T-helper 22 cell (primary cell): ENCODE measurements at places on chromosomes 7 and 10.

DNA sequence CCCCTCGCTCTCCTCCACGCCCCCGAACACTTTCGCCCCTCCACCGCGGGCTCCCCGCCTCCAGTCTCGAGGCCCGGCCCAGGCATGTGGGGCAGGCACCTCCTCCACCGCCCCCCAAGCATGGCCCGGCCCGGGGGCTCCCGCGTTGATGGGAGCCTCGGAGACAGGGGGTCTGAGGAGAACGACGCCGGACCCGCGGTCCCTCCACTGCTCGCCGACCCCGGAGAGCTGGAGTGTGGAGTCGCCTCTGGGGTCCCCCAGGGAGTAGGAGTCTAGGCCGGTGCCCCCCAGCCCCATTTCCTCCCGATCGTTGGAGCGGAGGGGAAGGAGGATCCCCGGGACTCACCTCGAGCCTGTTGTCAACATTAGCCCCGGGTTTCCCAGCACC lies 206 bp downstream of the UPF2 start:
- DNase-seq: peak; percentile 43

DNA sequence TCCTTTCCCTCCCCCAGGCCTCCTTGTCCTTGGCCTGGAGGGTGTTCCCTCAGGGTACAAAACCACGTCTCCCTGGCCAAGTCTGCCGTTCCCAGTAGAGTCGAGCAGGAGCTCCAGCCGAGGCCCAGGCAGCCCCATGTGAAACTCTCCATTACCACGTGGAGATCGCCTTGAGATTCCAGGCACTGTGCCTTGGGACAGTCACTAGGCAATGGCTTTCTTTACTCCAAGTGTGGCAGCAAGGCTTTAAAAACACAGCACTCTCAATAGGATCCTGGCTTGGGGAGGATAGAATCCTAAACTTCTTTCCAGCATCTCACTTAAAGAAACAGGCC lies 57.5 kb downstream of the PLXNA4 start:
- DNase-seq: no peak

GRCh38 chr7:105210721-105211205 lies 178.0 kb downstream of the SRPK2 start:
- no peak for DNase-seq

- no peak for DNase-seq
Measured at GRCh38 chr10:103188853-103189252, 4.2 kb downstream of the NT5C2 start.

GRCh38 chr10:129035052-129035827 lies 431.8 kb upstream of the MGMT start:
- DNase-seq: peak; percentile 7

DNA sequence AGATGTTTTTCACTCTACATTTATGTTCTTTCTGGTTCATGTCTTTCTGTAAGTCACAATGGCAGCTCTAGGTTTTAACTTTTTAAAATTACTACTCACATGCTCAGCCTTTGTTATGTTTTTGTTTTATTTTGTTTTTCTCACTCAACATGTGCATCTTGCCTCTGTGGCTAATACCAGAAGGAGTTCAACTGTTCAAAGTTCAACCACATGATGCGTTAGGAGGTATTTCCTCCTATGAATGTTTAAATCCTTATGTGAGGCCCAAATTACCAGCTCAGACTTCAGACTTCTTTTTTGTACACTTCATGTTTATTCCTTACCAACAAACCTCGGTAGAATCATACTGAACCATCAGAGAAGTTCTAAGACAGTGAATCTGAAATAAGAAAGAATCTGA lies 151.6 kb downstream of the MALRD1 start:
- no peak for DNase-seq

DNA sequence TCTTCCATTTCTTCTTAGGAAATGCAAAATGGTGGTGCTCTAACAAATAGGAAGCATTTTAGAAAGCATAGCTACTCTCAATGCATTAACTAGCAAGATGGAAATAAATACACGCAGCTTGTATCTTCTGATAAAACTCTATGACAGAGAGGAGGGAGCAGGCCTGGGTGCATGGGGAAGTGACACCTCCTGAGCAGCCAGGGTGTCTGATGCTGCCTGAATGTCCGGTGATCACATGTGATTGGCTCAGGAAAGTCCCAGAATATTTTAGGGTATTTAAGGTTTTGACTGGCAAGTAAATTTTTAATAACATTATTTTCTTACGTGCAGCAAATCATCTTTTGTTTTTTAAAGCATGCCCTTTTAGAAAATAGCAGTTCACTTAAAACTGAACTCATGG lies 261.0 kb upstream of the KLF6 start:
- DNase-seq: no peak

GRCh38 chr10:121540732-121541395 lies 57.4 kb downstream of the FGFR2 start:
- no peak for DNase-seq

GRCh38 chr7:66751945-66752344 lies 11.4 kb downstream of the RABGEF1 start:
- no peak for DNase-seq
